ENCODE measurements at places on chromosomes 2 and 18.

GRCh38 chr2:241519669-241520068 is 11.3 kb upstream of the STK25 start:
- DNase-seq = no peak

- no peak for DNase-seq
These were observed 232.1 kb downstream of the LOXHD1 start for GRCh38 chr18:46424898-46425297.

DNA sequence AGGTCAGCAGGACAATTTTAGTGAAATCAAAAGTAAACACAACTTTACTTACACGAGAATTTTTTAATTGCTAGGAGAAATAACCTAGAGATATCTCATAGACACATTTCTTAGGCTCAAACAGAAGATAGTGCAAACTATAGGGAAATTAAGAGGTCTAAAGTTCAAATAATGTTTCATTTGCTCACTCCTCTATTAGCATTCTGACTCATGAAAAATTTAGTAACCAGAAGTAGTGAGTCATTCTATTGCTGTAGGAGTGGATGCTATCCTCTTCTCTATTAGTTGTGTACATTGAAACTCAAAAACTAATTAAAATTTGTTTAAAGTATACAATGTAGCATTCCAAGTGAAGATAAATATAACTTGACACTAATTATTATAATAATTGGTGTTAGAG is 908.3 kb upstream of the TMEFF2 start:
- DNase-seq = no peak

- DNase-seq = no peak
These were observed 129.7 kb downstream of the MAP4K4 start for GRCh38 chr2:101827246-101827645.

DNA sequence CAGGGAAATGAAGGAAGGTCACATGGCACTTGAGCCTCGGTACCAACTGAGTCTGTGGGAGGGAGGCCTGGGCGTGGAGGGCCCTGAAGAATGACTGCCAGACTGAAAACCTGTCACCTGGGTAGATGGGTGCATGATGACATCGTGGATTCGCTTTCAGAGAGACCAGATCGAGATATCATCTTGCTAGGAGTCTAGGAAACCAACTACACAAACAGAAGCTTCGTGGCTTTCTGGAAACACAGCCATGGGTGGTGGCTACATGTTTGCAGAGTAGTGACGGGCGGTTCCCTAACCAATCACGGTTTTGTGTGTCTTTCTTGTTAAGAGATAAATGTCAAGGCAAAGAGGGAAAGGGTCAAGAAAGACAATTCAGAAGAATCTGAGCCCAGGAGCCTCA is 155.0 kb downstream of the EIPR1 start:
- DNase-seq = peak; percentile 26

DNA sequence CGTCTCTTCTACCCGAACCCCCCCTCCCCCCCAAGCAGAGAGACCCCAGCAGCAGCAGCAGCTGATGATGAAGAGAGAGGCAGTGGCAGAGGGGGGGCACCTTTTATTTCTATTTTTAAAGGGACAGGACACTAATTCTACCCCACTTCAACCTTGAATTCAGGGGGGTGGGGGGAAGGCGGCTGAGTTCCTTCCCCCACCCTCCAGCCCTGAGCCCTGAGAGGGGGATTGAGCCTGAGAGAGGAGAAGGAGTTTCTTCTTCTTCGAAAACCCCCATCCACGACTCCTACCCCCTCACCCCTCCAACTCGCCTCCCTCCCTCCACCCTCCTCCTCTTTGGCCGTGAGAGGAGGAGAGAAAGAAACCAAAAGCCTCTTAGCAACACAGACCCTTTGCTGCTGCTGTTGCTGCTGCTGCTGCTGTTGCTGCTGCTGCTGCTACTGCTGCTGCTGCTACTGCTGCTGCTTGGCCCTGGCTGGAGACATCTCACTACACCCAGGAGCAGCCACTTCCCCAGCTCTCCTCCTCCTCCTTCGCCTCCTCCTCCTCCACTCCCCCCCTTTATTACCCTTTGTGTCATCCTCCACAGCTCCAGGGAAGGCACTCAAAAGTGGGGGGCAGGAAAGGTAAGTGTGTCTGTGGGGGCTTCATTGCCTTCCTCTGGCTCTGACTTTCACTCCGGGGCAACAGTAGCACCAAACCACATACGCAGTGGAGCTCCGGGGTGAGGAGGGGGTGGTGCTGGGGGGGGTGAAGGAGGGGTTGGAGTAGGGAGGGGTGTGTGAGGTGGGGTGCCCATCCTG is at the start of gene MBD5:
Gene MBD5 (plus strand): TSS at position 33 of the 803 bp plus-strand sequence.
- peak; percentile 41 for DNase-seq

- no peak for DNase-seq
These were observed 164.3 kb upstream of the APCDD1 start for GRCh38 chr18:10289951-10290637.

DNA sequence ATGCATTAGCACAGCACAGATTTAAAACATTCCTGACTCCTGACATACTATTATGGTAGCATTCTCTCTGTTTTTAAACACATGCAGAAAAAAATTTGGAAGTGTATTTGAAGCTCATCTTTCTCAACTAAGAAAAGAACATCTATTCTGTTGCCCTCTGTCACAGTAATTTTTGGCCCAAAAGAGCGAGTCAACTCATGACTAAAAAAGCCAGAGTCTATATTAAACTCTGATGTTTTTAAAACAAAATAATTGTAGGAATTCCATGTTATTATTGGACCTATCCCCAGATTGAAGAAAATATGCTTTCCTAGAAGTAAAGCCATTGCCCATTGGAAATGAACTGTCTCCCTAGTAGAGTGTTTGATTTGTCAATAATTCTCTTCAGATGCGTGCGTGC is 96.7 kb downstream of the CRIM1 start:
- DNase-seq = no peak

DNA sequence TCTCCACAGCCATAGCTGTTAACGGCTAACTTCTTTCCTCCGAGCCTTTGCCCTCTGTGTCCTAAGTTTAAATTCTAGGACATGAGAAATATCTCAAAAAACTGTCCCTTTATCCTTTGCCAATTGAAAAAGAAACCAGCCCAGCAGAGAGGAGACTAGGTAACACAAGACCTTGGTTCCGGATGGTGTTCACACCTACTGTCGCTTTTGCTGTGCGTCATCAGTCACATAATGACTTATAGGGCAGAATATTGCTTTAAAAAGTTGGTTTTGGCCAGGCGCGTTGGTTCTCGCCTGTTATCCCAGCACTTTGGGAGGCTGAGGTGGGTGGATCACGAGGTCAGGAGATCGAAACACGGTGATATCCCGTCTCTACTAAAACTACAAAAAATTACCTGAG is 66.2 kb downstream of the SP3 start:
- DNase-seq = no peak

DNA sequence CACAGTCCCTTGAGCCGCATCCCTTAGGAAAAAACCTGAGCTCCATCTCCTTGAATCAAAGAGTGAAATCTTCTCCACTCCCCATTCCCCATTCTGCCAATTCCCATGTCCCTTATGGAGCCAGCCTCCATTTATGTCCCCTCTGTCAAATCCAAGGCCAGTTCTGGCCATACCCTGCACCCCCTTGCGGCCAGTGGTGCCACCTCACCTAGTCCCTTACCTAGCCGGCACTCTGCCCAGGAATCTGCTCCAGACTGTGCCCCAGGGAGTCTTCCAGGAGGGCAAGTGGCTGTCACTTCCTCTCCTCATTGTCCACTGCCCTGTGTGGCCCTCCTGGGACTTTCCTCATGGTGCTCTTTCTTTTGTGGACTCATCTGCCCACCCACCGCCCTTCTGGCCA is 195.4 kb upstream of the RMP24 start:
- DNase-seq = no peak

DNA sequence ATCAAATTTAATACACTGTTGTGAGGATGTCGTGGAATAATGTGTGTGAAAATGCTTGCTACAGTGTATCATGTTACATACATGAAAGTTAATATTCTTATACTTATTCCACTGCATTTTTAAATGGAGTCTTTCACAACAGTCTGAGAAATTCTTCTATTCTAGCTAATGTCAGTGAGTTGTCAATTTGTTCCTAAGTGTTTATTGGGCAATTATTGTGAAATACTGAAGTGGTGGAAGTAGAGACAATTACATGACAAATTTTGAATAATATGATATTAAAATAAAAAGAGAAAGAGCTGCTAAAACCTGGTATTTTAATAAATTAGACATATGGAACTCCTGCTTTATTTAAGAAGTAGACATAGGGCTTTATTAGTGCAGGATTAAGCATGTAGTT is 176.1 kb downstream of the PTPRM start:
- no peak for DNase-seq

GRCh38 chr2:197204519-197205250 is 105.9 kb downstream of the ANKRD44 start:
- no peak for DNase-seq

- DNase-seq = no peak
These were observed 27.6 kb downstream of the MRPL33 start for GRCh38 chr2:27798948-27799645.

GRCh38 chr18:74715865-74716712 is 118.4 kb downstream of the ZNF407 start:
- DNase-seq = no peak

DNA sequence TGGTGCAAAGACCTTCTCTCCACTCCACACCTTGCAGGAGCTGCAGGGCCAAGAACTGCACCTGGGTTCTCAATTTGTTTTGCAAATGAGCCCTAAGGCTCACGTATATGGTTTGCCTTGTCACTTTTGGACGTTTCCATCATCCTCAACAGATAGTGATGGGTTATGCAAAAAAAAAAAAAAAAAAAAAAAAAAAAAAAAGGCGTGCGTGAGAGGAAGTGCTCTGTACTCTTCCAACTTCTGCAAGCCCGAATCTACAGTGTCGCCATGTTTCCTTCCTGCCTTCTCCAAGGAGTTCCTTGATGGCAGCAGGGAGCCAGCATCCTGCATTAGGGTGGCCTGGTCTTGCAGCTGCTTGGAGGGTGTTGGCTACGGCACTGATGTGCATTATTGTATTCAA is 4.0 kb upstream of the INHBB start:
- DNase-seq = no peak

GRCh38 chr2:167181134-167181533 is 292.9 kb downstream of the XIRP2 start:
- no peak for DNase-seq

GRCh38 chr18:36323421-36323820 is 25.9 kb downstream of the FHOD3 start:
- DNase-seq = no peak

GRCh38 chr2:183185534-183185933 is 61.3 kb downstream of the NUP35 start:
- DNase-seq = no peak

GRCh38 chr18:49013961-49014604 is 63.3 kb upstream of the SMAD7 start:
- no peak for DNase-seq

- DNase-seq = no peak
These were observed 47.0 kb downstream of the IWS1 start for GRCh38 chr2:127479219-127479825.

Measured in activated CD4-positive, alpha-beta T cell treated with anti-CD3 and anti-CD28 coated beads, Interleukin-2, amount 50 U/mL, for 24 hours (primary cell).